Esophagus squamous epithelium (tissue), 5 donors: ENCODE measurements at places on chromosomes 11 and 22.

GRCh38 chr11:73795925-73796632, 8.4 kb downstream of the MRPL48 start:
- no peak for DNase-seq

DNA sequence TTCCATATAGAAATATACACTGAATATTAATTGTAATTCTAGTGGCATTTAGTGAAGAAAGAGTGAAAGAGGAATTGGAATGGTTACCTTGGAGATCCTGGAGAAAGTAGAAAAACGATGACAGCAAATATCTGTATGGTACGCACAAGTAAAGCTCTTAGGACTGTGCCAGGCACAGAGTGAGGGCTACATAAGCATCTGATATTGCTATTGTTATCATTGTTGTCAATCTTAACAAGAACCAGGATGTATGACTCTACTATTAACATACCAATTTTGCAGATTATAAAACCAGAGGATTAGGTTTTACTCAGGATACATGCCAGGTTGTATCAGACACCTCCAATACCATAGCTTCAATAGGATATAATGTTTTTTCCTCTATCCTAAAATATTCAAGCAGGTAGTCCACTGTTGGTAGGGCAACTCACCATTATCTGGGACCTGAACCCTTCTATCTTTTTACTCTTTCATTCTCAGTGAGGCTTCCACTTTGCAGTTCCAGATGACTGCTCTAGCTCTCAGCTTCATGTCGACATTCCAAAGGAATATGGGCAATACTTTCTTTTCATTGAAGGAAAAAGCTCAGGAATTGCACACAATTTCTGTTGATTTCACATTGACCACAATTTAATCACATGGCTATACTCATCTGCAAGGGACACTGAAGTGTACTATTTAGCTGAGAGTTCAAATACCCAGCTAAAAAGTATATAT, 73.2 kb downstream of the RAB38 start:
- DNase-seq: no peak

DNA sequence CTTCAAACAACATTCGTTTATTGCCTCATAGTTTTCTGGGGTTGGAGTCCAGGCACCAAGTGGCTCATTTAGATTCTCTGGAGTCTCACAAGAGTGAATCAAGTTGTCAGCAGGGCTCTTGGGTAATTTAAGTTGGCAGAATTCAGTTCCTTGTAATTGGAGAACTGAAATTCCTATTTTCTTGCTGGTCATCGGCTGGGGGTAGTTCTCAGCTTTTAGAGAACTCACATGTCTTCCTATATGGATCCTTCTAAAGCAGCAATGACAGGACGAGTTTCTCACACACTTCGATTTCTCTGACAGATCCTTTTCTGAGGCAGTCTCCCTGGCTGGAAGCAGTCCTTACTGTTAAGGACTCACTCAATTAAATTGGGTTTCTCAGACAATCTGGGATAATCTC, 17.3 kb upstream of the OOSP4B start:
- DNase-seq: no peak

- DNase-seq: no peak
Observed at GRCh38 chr11:13258855-13259254, 18.7 kb upstream of the BMAL1 start.

- no peak for DNase-seq
Observed at GRCh38 chr11:125326126-125326525, 161.6 kb downstream of the PKNOX2 start.
